ENCODE measurements at places on chromosomes 3 and 15.
A peak's percentile ranks its signal among the peaks of the same experiment; 100 is the strongest.

DNA sequence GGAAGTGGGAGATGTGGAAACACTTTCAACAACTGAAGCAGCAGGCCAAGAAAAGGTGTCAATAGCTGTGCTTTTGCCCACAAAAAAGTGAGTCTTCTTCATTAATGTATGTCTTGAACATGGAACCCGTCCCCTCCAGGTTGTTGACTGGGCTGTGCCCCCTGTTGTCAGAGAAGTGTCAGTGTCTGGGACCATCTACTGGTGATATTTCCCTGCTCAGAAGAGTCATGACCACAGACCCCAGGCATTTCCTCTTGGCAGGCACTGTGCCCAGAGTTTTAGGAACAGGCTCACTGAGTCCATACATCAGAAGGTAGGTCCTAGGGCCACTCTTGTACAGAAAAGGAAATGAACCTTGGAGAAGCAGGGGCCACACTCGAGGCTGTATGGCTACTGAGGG is 54.8 kb upstream of the LARS2 start:
- no peak for DNase-seq

- no peak for DNase-seq
These were observed 120.1 kb downstream of the ANP32A start for GRCh38 chr15:68700455-68701123.

DNA sequence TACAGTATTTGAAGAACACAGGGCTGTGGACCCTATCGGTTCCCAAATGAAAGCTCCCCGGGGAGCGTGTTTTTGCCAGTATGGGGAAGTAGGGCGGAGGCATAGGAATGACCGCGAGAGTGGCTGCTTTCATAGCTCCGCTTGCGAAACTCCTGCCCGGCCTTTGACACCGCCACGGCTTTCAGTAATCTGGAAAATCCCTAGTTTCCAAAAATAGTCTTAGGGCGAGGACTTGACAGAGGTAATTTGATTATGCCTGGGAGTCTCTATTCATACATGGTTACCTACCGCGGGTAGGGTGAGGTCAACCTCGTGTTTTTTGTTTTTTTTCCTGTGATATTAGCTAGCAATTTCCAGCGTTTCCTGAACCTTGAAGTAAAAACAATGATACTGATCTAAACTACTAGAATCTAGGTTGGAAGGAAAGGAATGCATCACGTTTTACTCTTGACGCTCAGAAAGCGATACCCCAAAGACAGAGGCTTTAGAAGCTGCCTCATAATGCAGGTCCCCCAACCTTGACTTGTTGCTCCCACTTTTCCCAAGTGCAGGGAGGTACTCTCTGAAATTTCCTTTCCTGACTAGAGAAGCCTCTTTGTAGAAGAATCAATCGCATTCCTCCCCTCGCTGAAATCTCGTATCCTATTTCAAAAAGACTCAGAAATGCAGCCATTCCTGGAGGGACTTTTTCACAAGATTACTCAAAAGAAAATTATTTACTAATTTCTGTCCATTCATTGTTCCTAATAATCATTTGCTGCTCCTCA is 894 bp upstream of the CCNL1 start:
- peak; percentile 85 for DNase-seq

DNA sequence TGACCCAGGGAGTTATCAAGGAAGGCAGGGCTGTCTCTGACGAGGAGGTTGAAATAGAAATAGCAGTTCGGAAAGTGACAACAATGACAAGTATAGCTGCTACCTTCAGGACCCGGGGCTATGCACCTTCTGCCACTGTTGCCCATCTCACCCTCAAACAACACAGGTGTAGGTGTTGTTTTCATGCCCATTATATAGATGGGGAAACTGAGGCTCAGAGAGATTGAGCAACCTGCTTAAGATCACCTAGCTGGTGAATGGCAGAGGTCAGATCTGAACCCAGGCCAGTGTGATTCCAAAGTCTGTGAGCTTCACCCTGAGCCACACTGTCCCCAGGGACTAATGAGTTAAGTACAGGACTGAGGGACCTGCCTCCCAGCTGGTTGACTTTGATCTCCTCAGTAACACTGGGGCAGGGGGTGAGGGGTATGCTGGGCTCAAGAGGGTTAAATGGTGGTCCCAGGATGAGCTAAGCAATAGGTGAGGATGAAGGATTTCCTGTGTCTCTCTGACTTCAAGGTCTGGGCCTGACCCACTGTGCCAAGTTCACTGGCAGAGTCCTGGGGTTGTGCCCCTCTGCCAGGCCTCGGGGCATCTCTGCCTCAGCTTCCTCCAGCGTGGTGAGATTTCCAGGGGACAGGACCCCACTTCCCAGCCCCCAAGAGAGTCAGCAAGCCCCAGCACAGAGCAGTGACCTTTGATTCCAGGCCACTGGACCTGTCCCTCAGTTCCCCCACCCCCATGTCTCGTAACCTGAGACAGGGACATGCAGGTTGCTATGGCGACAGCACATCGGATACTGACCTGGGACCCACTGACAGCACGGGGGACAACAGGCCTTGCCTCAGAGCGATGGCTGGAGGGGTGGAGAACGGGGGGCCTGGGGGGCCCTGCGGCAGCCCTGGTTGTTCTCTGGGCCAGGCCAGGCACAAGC is 35.0 kb downstream of the ATP2B2 start:
- no peak for DNase-seq

GRCh38 chr15:79314811-79315210 is 3.9 kb downstream of the TMED3 start:
- no peak for DNase-seq

DNA sequence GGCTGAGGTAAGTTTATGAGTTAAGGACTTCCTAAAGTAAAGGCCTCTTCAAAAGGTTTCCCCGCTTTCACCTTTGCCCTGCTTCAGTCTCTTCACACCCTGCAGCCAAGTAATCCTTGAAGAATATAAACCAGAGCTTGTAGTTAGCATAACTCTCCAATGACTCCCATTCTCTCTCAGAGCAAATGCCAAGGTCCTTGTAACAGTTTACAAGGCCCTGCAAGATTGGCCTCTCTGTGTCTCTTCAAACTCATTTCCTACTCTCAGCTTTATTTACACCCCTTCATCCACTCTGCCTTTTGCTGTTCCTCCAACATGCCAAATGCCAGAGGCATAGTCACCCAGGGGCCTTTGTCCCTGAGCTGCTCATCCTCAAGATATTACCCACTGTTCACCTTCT is 60.5 kb upstream of the MME start:
- no peak for DNase-seq

- no peak for DNase-seq
These were observed 1.6 kb upstream of the UBE2Q2 start for GRCh38 chr15:75841626-75842025.

DNA sequence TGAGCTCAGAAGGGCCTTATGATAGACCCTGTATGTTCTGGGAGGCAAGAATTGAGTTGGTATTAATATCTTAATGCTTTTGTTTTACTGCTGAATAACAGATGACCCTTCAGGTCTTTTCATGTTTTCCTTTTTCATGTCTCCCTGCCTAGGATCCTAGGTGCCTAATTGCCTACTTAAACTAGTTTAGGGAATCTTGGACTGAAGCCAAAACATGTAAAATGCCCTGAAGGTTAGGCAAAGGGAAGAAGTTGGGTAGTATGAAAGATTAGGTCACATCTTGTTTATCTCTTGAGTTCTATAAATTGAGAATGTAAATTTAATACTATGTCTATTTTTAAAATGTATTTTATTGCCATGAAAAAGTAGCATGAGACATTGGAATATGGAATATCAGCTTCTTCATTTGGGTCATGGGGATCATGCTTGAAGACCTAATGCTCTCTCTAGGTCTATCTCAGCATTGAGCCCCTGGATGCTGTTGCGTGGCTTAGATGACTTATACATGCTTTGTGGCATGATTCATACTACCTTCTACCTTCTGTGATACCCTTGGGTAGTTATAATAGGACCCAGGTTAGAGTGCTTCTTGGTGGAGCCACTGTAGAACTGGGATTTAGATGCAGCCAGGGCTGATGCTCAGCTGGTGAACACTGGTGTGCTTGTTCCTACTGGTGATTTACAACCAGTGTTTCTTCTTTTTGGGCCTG is 26.4 kb downstream of the RBM6 start:
- DNase-seq = no peak

- no peak for DNase-seq
These were observed 225.1 kb upstream of the CNTN3 start for GRCh38 chr3:74839566-74839965.

DNA sequence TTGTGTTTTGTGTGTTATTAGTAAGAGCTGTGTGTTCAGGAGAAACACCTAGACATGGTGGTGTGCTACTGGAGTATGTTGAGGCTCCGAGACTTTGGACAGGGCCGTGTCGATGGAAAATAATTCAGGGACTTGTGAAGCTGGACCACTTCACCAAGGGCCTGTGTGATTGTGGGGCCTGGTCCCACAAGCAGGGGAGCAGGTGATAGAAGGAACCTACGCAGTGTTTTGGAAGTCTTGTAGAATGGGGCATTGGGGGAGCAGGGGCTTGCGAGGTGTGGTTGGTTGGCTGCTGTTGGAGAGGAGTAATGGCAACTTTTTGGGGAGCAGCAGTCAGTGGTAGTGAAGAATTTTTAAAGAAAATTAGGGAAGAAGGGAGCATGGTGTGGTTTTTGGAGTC is 48.7 kb downstream of the TRIM71 start:
- no peak for DNase-seq

- no peak for DNase-seq
These were observed 43.9 kb downstream of the MRPL46 start for GRCh38 chr15:88423331-88423730.

- DNase-seq = no peak
These were observed 5.0 kb downstream of the MASP1 start for GRCh38 chr3:187286467-187287059.

DNA sequence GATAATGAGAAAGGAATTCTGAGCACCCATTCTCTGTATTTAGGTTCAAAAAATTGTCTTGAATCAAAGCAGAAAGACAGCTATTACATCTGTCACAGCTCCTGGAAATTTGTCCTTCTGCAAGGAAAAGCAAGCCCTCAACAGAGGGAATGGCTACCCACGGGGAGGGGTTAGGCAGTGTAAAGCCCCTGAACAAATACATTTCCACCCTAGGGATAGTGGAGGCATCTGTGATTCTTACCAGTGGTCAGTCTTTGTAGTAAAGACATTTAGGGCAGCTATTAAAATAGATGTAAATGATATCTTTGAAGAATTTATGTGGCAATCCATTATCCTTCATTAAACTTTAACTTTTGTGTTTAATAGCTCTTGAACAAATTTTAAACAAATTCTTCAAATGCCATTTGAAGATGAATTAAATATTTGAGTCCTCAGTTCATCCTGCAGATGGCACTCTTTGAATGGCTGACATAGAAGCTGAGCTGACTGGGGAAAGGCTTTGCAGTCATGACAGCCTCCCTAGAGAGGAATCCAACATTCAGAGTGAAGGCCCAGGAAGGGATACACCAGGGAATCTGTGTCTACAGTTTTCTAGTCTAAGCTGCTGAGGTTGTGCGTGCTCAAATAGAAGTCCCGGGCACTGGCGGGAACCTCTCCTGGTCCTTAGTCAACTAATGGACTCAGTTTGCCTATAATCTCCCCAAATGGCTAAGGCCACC is 359.7 kb upstream of the ROPN1 start:
- no peak for DNase-seq

DNA sequence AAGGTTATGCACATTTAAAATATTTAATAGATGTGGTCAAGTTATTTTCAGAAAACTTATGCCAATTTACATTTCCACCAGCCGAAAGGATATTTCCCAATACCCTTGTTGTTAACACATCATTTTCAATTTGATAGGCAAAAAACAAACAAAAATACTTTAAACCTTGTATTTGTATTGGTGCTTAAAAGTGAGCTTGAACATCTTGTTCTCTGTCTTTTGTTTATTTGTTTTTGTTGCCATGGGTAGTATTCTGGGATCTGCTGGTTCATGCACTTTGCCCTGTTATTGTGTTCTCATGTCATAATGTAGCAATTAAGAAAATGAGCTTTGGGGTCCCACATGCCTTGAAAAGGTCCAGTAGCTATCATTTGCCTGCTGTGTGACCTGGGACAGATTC is 191.4 kb downstream of the LRTM1 start:
- DNase-seq = no peak

DNA sequence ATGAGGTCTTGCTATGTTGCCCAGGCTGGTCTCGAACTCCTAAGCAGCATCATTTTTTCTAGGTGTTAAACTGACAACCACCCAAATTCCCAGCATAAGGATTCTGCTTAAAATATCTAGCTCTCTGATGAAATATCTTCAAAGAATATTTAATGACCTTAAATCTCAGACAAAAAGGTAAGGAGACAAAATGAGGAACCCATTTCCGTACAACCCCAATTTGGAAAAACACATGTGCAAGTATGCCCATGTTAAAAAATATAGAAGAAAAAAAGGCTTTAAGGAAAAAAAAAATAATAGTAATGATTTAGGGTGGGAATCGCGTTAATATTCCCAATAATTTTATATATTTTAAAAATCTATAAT is 1.4 kb upstream of the SACM1L start:
- no peak for DNase-seq

- DNase-seq = no peak
These were observed 264.3 kb downstream of the LRTM1 start for GRCh38 chr3:54663501-54664011.

- DNase-seq = no peak
These were observed 33.1 kb downstream of the TP63 start for GRCh38 chr3:189664311-189664710.

GRCh38 chr3:169308654-169309250 is 354.8 kb downstream of the MECOM start:
- no peak for DNase-seq

DNA sequence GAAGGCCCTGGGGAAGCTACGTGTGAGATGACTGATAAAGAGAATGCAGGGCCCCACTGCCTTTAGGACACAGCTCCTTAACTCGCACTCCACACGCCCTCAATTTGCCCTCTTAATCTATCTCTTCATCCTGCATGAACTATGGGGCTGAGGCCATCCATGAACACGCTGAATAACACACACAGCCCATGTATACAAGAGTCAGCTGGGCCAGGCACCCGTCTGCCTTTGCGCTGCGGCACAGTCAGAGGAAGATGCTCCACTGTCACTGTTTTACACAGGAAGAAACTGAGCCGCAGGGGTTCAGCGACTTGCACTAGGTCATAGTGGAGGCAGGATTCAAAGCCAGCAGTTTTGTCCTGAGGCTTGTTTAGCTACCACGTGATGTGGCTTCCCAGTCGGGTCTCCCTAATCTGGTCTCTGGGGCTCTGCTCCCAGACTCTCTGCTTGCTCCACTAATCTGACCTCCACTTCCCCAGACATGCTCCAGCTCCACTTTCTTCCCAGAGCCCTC is 43.9 kb downstream of the TLE3 start:
- DNase-seq = no peak

- DNase-seq = no peak
These were observed 512.2 kb upstream of the PPP2R3A start for GRCh38 chr3:135453326-135453725.

Measured in CD4-positive, alpha-beta T cell treated with Interferon gamma for 1 hour (primary cell).